ENCODE measurements at places on chromosomes 6 and 20.

- no peak for DNase-seq
Observed at GRCh38 chr6:150126641-150127291, 16.1 kb upstream of the PPP1R14C start.

GRCh38 chr20:52004715-52005114 is 186.9 kb downstream of the ZFP64 start:
- peak; percentile 42 for DNase-seq

DNA sequence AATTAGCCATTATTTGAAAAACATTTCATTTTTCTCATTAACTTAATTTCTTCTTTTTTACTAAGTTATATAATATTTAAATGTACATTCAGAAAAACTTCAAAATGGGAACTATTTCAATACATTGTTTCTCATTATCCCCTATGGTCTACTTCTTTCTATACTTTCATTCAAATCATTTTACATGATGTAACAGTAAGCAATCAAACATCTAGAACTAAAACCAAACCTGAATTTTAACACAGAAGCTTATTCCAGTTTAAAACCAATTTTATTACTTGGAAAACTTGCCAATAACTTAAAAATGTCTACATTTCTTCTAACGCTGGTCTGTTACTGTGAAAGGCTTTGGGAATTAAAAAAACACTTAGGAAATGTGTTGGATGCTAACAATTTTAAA is 4.6 kb upstream of the PRR18 start:
- no peak for DNase-seq

GRCh38 chr6:5619249-5619648 is 357.9 kb downstream of the FARS2 start:
- DNase-seq: no peak

GRCh38 chr6:45386501-45386900 is 8.8 kb upstream of the SUPT3H start:
- DNase-seq: no peak

DNA sequence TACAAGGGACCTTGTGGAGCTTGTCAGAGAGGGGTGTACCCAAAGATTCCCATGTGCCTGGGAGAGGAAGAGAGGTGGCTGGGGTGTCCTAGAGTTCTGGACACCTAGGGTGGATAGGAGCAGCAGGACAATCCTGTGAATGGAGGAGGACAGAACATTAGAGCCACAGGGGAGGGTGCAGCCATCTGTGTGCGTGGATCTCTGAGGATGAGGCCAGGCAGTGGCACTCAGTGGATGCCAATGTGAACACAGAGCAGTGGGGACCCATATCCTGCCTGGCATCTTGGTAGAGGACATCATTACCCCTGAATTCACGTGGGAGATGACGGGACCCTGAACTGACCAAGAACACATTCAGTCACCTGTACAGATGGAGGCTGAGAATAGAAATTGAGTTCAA is 205.3 kb downstream of the CD83 start:
- DNase-seq: no peak

DNA sequence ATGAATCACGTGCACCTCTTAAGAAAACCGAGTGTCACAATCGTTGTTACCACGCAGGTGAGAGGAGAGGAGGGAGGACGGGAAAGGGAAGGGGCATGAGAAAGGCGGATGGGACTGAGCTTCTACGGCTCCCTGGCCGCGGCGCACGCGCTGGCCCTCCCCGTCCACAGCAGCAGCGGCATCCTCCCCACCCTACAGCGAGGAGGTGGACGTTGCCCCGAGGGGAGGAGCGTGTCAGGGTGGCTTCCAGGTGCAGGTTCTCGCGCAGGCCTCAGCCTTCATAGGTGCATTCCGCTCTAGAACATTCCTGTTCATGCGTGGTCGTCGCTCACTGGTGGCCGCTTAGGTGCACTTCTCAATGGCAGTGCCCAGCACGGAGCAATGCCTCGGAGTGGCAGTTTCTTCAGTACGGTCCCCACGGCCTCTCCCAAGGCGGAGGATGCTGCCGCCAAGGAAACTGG is 29.7 kb upstream of the AFDN start:
- DNase-seq: no peak

DNA sequence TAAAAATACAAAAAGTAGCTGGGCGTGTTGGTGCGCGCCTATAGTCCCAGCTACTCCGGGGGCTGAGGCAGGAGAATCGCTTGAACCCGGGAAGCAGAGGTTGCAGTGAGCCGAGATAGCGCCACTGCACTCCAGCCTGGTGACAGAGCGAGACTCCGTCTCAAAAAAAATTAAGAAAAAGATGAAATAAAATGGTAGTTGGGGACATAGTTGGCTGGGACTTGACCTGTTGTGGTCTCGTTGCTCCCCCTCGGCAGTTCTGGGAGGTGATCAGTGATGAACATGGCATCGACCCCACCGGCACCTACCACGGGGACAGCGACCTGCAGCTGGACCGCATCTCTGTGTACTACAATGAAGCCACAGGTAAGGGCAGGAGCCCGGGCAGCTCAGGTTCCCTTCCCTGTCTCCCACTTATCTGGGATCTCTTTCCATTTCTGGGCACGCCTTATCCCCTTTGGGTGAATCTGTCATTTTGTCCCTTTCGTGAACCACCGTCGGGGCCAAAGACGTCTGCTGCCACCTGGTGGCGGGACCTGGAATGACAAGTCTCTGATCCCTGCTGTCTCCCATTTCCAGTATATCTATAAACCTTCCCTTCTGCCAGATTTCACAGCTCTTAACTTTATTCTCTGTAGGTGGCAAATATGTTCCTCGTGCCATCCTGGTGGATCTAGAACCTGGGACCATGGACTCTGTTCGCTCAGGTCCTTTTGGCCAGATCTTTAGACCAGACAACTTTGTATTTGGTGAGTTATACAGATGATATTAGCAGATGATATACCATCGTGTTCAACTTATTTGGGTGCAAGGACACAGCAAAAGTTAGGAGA is 2.3 kb downstream of the TUBB start:
- DNase-seq: no peak

GRCh38 chr6:56814308-56814707 is 140.6 kb upstream of the BEND6 start:
- DNase-seq: no peak

DNA sequence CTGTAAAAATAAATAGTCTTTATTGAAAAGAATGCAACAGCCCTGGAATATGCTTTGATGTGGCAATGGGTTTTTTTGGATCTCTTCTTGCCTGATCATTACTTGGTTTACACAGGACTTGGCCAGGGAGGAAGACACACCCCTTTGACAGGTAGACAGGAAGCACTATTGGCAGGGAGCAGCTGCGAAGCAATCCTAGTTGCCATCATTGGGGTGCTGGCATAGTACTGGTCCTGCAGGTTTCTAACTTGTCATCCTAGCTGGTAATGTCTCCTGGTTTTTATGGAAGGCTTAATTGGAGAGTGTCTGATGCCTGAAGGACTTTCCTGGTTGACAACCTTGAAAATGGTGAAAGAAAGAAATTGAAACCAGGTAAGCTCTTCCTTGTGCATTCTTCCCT is 71.2 kb upstream of the CCN6 start:
- DNase-seq: no peak

DNA sequence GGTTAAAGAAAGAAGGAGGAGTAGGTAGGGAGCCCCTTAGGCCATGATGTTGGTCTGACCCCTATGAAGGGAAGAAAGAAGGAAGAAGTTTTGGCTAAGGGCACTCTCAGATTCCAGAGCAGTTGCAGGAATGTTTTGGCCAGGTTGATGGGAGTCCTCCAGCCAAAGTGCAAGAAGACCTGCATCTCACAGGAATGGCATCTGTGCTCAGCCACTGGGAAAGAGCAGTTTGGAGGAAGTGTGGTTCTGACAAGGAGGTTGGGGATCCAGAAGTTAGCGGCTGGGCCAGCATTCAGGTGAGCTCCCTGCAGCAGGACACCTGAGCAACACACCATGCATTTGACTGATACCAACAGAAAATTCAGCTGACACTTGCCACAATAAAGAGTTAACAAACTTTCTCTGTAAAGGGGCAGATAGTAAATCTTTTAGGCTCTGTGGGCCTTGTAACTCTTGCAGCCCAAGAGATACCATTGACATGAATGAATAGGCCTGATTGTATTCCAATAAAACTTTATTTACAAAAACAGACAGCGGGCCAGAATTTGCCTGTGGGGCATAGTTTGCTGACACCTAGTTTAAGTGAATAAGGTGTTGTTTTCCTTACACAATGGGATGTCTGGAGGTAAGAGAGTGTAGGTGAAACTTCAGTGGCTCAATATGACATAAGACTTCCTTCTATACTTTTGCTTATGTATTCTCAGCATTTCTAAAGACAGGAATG is 71.0 kb downstream of the EDN1 start:
- no peak for DNase-seq

- DNase-seq: no peak
Observed at GRCh38 chr6:127592964-127593363, 16.0 kb downstream of the C6orf58 start.

DNA sequence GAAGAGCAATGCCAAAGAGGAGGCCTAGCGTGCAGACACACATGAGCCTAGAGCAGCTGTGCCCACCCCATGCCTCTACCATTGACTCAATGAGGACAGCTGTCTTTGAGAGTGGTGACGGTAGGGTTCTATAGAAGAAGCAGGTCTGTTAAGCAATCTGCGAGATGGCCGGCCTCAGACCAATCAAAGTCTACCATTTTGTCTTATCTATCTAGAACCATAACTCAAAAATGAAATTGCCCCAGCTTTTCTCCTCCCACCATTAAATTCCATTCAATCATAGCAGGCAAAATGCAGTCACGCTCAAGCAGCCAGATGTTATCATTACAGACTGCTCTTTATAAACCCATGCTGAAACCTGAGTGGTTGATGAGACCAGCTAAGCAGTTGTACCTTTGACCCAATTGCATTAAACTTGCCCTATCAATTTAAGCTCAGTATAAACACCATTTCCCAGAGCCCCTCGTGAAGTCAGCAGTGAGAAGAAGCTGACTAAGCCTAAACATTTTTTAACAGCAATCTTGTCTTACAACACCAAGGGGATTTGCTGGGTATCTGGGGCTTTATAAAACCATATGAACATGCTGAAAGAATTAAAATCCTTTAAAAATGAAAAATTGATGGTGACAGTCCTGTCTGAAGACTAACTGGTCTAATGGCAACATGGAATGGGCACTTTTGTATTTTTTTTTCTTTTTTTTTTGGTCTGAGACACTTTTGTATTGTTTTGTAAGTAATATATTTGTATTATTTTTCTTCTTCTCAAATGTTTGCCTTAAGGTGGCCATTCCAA is 57.5 kb downstream of the FOXC1 start:
- no peak for DNase-seq

- no peak for DNase-seq
Observed at GRCh38 chr20:57851025-57851682, 141.3 kb upstream of the PMEPA1 start.

- no peak for DNase-seq
Observed at GRCh38 chr6:147046141-147046877, 157.9 kb upstream of the STXBP5 start.

- DNase-seq: no peak
Observed at GRCh38 chr20:34579979-34580940, 21.7 kb downstream of the MAP1LC3A start.

GRCh38 chr6:56659721-56660380 is 17.2 kb upstream of the DST start:
- no peak for DNase-seq

- peak; percentile 86 for DNase-seq
Observed at GRCh38 chr20:35307666-35308653, 15.7 kb upstream of the FAM83C start.

DNA sequence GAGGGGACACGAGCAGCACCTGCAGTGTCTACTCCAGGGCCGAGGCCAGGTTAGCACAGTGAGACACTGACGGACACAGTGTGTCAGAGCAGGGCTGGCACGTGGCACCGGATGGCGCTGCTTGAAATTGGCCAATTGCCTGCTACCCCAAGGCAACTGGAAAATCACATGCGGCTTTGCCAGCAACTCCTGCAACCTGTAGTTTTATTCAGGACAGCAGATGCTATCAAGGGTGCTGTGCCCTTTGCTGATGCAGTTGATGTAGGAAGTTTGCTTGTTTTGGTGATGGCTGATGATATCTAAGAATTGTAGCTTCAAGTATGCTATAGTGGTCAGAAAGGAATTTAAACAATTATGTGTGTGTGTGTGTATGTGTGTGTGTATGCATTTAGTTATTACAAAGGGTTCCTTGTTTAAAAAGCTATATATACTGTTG is 25.9 kb downstream of the RIN2 start:
- no peak for DNase-seq

- DNase-seq: no peak
Observed at GRCh38 chr20:19074356-19074755, 138.1 kb upstream of the SLC24A3 start.

DNA sequence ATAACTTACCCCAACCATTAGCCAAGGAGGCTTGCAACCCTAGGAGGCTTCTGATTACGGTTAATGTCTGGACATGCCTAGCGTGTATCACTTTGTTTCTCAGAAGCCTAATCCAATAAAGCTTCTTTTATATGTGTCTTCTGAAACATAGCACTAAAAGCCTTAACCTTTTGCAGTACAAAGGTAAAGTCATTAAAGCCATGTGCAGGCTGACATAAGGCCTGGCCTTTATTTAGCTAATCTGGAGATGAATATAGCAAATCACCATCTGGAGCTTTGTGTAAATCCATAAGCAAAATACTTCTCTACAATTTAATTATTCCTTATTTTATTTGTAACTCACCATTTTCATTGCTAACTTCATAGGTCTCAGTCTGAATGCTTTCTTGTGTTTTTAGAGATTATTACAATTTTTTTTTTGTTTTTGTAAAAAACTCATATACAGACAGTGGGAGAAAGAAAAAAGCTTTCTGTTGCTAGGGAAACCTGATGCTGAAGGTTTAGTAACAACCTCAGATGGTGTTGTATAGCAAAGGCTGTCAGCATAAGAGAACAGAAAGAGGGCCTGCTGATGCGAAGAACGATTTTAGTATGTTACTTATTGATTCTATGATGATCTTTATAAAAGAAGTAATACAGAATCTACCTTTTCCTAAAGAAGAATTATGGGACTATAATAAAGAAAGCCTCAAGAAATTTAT is at the start of gene EYS:
Gene EYS, minus strand, starts transcription at position 101 of the 701 bp plus-strand sequence. CDS start 211,816 bp downstream, outside the sequence.
- DNase-seq: no peak

GRCh38 chr20:7841291-7841970 is 98.8 kb downstream of the HAO1 start:
- no peak for DNase-seq

- no peak for DNase-seq
Observed at GRCh38 chr20:4007383-4008025, 7.9 kb downstream of the RNF24 start.

GRCh38 chr6:116419069-116419786 is 41.9 kb upstream of the CALHM6 start:
- DNase-seq: no peak

- no peak for DNase-seq
Observed at GRCh38 chr20:53194306-53195290, 222.4 kb downstream of the TSHZ2 start.

GRCh38 chr20:44642203-44643153 is 9.0 kb downstream of the ADA start:
- peak; percentile 77 for DNase-seq

DNA sequence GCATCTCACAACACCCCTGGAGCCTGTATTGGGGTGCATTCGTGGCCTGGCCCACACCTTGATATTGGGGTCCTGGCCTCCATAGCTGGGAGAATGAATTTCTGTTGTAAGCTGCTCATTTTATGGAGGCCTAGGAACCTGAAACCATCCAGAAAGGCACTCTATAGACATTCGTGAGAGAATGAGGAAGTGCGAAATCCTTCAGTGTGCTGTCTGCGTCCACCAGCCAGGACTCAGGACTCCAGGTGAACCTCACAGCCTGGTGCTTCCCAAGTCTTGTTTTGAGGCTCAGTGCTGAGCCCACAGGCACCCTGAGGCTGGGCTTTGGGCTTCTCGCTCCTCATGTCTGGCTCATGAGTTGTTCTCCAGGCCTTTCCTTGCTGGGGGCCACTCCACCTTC is 11.9 kb upstream of the RBBP8NL start:
- DNase-seq: no peak

GRCh38 chr20:58714340-58714922 is 21.8 kb downstream of the NPEPL1 start:
- no peak for DNase-seq
